Stimulated activated CD4-positive, alpha-beta T cell treated with anti-CD3 and anti-CD28 coated beads, Interleukin-4, amount 100 ng/mL, for 4 hours (primary cell): ENCODE measurements at places on chromosomes 2 and 18.

- peak; percentile 66 for DNase-seq
Measured at GRCh38 chr2:27264753-27265535, 2.1 kb upstream of the SLC30A3 start.

- no peak for DNase-seq
Measured at GRCh38 chr2:217953531-217953932, 49.3 kb downstream of the TNS1 start.

GRCh38 chr2:12504443-12504842 lies 212.3 kb upstream of the TRIB2 start:
- DNase-seq, result peak; percentile 47

GRCh38 chr18:58537272-58538038 lies 91.4 kb downstream of the ALPK2 start:
- DNase-seq, result no peak

GRCh38 chr2:110994250-110994961 lies 126.3 kb upstream of the BCL2L11 start:
- DNase-seq, result no peak

DNA sequence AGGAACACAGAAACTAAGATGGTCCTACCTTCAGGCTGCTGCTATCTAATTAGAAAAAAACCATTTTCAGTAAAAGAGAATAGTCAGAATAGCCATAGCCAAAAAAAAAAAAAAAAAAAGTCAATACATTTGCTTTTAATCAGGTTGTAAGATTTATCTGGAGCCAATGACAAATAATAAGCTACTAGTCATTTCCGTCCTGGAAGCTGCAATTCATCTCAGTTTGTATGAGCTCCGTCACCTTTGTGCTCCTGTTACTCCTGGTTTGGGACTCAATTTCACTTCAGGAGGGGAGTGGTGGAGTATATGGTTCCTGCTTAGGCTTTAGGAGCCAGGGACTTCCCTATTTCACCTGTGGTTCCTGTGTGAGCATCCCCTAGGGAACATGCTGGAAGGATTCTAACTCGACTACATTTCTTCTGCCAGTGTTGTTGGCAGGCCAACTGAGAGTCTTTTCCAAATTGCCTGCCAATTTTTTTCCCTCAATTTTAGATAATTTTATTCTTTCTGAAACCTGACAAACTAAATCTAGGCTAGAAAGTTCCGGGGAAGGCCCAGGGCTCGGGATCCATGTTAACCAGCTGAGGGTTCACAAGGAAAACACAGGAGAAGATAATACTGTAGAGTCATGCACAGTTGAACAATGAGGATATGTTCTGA lies 481.8 kb downstream of the DLGAP1 start:
- DNase-seq, result no peak

GRCh38 chr2:15780234-15780633 lies 160.1 kb upstream of the MYCN start:
- no peak for DNase-seq

DNA sequence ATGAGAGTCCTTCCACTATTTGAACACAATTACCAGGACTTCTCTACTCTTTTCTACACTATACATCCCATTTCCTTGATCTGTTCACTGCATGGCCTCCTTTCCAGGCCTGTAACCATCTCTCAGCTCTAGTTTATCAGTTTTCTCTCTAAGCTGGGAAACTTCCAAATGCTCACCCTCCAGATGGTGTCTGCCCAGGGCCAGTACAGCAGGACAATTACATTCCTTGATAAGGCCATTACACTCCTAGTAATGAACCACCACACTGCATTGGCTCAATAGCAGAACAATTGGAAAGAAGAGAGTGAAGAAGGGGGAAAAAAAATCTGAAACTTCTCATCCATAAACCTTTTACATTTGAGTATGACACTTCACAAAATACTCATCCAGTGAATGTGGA lies 359.1 kb downstream of the ALK start:
- no peak for DNase-seq

- no peak for DNase-seq
Measured at GRCh38 chr18:54774423-54774822, 53.9 kb upstream of the RAB27B start.

- no peak for DNase-seq
Measured at GRCh38 chr2:232349546-232349945, 29.0 kb upstream of the ALPP start.

DNA sequence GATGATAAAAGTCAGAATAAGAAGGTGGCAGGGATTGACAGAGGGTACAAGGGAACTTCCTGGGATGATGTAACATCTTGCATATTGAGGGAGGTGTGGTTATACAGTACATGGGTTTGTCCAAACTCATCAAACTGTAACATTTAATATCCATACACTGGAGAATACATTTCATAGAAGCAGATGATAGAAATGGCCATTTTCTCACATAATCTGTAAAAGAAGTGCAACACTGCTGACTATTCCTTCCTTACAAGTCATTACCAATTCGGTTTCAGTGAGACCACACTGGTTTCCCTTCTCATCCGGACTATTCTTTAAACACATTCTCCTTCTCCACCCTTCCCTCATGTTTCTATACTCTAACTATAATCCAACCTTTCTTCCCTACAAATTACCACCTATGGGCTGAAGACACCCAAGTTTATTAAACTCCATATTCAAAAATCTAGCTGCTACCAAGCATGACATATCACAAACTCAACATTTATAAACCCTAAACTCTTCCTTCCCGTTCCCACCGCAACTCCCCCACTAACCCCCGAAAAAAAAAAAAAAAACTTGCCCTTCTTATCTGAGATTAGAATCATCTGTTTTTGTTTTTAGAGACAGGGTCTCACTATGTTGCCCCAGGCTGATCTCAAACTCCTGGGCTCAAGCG lies 1.6 kb downstream of the COX7A2L start:
- no peak for DNase-seq

DNA sequence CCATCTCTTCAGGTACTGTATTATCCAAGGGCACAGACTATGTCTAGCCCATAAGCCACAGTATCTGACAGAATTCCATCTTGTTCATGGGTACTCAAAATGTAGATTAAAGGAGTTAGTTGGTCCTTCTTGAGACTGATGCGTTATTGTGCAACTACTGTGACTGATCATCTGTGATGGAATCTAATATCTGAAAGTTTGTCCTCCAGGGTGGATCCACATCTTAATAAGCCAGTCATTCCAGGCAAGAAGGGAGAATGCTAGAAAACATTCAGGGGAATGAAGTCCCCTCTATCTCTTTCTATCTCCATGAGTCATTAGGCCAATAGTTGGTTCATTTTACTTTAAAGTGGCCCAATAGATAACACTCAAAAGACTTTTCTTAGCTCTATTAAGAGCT lies 252.6 kb downstream of the EXOC6B start:
- no peak for DNase-seq

GRCh38 chr18:50119296-50119695 lies 75.7 kb downstream of the MYO5B start:
- no peak for DNase-seq

DNA sequence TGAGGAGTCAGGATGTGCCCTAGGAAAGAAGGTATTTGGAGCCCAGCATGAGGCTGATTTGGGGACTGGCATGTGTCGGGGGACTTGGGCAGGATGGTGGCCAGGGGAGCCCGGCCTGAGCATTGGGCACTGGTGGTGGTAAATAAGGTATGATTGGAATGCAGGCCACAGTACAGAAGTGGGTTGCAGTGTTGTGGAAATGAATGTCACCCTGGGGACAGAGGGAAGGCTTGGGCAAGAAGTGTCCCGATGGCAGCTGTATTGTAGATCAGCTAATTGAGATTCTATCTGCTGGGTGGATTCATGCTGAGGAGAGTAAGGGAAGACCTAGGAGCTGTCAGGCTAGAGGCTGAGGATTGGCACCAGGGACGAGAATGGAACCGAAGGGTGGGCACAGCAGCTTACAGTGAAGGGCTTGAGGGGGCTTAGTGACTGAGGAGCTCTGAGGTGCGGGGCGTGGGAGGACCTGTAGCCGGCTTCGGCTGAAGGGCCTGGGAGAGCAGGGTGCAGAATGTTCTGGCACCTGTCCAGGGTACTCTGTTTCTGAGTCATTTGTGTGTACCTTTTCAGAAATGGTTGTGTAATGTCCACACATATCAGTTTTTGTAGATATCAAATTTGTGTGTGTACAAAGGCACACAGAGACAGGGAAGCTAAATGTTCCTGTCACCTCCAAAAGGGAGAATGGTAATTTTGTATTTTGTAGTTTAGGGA lies 170.2 kb downstream of the PRKCE start:
- no peak for DNase-seq

DNA sequence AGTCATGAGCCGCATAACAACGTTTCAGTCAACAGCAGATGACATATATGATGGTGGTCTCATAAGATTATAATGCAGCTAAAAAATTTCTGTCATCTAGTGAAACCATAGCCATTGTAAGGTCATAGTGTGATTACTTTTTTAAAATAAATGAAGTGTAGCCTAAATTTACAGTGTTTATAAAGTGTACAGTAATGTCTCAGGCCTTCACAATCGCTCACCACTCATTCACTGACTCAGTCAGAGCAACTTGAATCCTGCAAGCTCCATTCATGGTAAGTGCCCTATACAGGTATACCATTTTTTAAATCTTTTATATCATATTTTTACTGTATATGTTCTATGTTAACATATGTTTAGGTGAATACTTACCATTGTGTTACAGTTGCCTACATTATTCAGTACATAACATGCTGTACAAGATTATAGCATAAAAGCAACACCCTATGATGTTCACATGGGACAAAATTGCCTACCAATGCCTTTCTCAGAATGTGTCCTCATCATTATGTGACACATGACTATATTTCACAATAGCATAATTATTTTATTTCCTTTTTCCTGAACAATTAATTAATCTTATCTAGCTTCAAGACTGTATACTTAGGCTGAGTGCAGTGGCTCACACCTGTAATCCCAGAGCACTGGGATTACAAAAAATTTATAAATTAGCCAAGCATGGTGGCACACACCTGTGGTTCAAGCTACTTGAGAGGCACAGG lies 1115.9 kb upstream of the ZEB2 start:
- no peak for DNase-seq

DNA sequence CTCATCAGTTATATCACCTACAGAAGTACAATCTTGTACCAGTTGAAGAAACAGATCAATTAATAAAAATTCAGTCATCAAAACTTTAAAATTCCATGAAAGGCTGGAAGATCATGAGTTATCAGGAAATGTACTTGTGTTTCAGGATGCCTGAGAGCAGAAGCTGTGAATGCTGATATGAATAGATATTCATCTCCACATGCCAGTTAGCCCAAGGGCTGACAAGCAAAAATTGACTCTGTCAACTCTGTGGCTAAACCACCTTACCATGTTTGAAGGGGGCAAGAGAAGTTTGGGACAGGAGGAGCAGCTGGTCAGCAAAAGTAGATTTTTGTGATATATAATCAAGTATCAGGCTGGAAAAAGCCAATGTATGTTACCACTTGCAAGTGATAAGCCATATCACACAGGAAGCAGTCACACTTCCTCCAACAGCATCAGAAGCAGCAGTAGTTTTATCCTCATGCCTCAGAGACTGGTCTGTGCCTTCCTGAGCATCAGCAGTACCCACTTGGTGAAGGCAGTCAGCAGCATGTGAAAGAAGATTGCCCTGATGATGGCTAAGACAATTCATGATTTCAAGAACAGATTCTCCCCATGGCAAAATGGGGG lies 328.2 kb upstream of the CNTNAP5 start:
- no peak for DNase-seq

- no peak for DNase-seq
Measured at GRCh38 chr2:26438526-26438925, 36.8 kb downstream of the DRC1 start.

GRCh38 chr2:190107409-190107808 lies 44.9 kb upstream of the MSTN start:
- no peak for DNase-seq

DNA sequence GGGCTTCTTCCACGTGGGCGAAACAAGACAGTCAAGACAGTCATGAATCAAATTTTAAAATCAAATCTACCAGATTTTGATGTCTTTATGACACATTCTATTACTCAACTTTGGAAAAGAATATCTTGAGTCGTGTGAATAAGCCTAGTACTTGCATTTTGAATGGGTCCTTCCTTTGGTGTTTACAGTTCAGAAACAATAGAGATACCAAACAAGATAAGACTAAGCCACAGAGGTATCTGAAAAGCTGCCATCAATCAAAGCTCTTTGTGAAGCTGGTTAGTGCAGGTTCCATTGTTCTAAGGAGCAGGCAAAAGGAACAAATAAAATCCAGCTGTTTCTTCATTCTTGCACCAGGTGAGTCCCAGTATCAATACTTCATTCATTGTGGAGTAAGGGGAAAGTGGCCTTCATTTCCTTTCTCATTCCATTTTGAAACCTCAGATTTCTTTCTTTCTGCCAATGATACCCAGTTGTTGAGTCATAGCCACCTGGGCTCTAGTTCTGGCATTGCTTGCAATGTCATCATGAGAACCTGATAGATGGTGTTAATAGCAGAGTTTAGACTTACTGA lies 151.7 kb upstream of the L3MBTL4 start:
- no peak for DNase-seq

DNA sequence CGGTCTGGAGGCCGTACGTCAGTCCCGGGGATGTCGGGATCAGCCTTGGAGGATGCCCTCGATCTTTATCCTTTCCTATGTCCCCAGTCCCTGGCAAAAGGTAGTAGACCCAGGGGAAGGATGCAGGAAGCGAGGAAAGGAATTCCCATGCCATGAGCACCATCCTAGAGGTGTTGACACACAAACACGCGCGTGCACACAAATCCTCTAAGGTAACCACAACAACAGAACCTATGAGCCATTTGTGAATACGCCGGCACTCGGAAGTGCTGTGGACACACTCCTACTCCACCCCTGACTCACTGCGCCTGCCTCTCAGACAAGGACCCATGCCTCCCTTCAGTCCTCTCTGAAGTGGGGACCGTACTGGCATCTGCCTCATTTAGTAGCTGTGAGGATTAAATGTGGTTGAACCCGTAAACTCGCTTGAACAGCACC lies 11.3 kb upstream of the MLPH start:
- DNase-seq, result peak; percentile 29

DNA sequence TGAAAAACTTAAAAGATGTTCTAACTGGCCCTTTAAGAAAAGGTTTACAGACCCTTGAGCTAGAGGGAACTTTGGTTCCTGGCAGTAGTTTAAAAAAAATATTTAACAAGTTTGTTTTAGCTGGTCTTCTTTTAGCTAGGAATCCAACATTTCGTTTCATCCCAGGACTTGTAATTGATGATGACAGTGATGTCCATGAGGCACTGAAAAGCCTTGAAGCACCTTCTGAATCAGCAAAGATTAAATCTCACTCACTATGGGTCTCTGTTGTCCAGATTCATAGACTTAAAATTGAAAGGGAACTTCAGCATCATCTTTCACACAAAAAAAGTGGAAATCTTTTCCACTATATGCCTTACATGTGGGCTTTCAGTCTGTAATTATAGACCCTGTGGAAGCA lies 102.9 kb upstream of the ETAA1 start:
- no peak for DNase-seq
